AG09319 (cell line): ENCODE measurements at places on chromosomes 5 and 9.

DNA sequence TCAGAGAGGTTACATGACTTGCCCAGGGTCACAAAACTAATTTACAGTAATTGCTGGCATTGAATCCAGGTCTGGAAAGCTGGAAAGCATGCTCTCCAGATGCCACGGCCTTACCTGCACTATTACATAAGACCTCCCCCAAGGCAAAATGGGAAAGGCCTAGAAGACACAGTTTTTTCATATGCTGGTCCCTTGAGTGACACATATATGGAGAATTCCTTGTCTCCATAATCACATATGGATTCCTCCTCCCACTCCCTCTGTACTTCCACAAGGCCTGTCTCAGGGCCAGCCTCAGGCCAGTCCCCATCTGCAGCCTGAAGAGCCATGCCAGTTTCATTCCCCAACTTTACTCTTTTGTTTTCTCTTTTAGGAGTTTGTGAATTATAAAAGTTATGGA, 28.6 kb upstream of the MEIKIN start:
- no peak for DNase-seq

DNA sequence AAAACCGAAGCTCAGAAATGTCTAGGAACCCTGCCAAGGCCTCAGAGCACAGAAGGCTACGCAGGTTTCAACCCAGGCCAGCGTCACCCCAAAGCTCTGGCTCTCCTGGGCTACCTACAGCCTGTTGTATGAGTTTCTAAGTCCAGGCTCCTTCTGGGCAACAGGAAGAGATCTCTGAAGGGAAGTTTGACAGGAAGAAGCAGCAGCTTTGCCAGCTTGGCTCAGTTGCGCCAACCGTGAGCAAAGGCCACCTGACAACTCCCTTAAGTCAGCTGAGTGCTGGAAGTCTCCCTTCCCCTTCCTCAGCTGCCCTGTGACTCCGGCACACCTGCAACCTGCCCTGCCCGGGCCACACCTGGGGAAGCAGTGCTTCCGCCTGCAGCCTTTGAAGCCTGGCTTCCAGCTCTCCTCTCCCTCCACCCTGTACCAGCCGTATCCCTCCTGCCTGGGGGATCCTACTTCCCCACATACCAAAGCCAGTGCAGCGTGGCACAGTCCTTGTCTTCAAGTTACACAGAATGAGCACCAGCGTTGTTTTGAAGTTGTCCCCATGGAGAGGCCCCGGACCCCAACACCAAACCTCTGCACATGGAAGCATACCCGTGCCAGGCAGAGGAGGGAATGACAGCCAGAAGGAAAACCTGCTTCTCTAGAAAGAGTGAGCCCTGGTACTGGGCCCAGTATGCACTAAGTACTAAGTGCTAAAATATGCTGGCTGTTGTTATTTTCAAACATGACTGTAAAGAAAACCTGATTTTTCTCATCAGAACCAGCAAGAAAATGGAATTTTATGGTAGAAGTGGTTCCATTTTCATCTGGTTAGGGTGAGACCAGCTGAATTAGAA, 36.5 kb downstream of the SHB start:
- no peak for DNase-seq

- DNase-seq, result no peak
Measured at GRCh38 chr9:12631866-12632265, 61.3 kb upstream of the TYRP1 start.

- DNase-seq, result no peak
Measured at GRCh38 chr5:83780699-83781350, 60.2 kb upstream of the HAPLN1 start.

GRCh38 chr9:7341571-7341970, 458.0 kb downstream of the DMAC1 start:
- no peak for DNase-seq
